Cortex of kidney (tissue), 1 donor: ENCODE measurements at places on chromosomes 7 and 10.

GRCh38 chr7:92904244-92905131, 68.1 kb upstream of the CDK6 start:
- DNase-seq, result no peak

DNA sequence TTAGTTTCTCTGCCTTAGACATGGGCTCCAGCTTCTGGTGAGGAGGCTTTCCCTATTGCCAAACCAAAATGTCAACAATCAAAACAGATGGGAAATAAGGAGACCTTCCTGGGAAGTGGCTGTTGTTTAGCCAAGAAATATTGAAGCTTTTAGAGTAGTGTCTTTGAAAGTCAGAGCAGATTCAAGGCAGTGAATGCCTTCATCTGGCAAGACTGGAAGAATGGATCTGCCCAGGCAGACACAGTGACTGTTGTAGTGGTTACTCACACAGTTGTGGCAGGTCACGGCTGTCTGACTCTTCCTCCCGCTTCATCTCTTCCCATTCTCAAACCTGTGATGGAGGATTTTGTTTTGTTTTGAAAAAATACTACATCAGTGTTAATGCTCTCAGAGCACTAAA, 154.1 kb upstream of the ADO start:
- no peak for DNase-seq

GRCh38 chr10:103802081-103802480, 53.3 kb downstream of the SH3PXD2A start:
- no peak for DNase-seq

DNA sequence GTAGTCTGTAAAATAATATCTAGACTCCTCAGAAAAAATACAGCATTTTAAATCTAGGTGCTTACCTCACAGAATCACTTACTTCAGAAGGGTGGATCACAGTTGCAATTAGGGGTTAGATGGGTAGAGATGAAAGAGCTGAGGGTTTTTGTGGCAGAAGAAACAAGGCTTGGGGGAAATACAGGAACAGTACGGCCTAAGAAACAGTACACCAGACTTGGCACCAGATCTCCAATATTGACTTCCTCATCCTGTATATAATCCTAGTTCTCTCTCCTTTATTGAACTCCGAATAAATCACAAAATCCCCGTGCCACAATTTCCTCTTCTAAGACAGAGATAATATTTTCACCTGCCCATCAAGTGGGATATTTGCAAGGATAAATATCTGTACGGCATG, 14.3 kb downstream of the CEP41 start:
- DNase-seq, result no peak

GRCh38 chr10:129120441-129120840, 346.6 kb upstream of the MGMT start:
- DNase-seq, result no peak

- DNase-seq, result no peak
Observed at GRCh38 chr7:155144371-155144770, 74.2 kb downstream of the HTR5A start.

DNA sequence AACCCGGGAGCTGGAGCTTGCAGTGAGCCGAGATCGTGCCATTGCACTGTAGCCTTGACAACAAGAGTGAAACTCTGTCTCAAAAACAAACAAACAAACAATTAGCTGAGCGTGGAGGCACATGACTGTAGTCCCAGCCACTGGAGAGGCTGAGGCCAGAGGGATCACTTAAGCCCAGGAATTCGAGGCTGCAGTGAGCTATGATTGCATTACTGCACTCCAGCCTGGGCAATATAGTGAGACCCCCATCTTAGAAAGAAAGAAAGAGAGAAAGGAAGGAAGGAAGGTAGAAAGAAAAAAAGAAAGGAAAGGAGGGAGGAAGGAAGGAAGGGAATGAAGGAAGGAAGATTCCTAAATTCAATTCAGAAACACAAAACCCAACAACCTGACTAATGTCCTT, 141.3 kb upstream of the TNRC18 start:
- no peak for DNase-seq

GRCh38 chr10:121134711-121135110, 283.5 kb downstream of the WDR11 start:
- no peak for DNase-seq
